ENCODE measurements at places on chromosomes 5 and 9.

DNA sequence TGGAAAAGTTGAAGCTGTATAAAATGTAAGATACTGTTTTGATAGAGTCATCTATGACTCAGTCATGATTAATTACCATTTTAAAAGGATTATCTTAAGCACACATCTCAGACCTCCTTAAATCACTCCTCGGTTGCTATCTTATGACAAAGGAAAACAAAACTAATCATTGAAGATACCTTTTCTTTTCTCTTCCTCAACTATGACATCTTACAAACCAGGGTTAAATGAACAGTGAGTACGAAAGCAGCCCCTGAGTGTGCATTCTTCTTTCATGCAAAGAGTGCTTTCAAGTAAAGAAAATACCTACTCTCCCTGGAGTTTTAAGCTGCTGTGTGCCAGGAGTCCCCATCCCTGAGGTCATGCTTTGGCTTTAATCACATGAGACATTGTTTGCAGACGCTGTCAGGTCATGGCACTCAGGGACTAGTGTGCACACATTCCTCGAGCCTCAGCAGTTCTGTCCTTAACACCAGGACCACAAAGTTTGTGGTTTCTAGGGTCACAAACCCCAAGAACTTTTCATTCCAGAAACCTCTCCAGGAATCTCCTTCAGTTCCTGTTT lies 86.7 kb upstream of the ICE1 start:
- peak; percentile 24 for DNase-seq

DNA sequence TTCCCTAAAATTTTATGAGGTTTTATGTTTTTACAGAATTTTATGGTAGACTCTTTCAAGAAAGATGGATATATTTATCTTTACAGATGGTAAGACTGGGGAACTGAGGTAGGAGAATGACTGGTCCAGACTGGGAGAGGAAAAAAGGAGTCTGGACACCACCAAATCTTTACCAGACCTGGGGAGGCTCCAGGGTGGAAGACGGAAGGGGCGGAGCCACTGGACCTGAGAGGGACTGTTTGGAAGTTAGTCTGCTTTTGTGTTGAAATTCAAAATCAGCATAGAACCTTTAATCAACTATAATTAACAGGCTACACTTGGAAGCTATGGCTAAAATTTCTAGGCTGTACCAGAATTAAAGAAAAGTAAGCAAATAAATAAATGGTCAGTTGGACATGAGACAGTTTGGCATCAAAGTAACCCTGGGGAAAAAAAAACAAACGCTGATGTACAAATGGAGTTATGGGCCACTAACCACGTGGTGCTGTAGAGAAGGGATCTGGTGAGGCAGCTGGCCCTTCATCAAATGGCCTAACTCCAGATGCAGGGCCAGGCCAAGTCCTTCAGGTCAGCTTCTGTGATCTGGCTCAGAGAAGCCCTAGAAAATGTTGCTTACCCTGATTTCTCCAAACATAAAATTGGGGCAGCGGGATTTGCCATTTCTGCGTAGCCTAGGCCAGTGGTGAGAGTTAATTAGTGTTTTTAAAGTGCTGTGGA lies 155.1 kb downstream of the ARSB start:
- peak; percentile 50 for DNase-seq

DNA sequence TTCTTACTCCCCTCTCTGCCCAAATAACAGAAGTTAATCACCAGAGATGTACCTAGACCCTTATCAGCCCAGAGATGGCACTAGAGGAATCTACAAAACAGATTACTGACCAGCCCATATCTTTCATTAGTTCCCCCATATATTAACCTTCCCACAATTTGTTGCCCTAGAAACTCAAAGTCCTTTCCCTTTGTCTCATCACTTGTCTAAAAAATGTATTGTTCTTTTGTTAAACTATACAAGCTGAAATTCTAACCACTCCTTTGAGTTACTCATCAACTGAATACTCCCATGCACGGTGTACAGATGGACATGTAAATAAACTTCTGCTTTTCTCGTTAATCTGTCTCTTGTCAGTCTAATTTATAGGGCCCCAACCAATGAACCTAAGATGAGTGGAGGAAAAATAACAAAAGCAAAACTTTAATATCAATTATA lies 130.9 kb downstream of the CCDC192 start:
- peak; percentile 65 for DNase-seq

GRCh38 chr9:127763918-127764384 lies 14.5 kb downstream of the SH2D3C start:
- DNase-seq, result peak; percentile 36

DNA sequence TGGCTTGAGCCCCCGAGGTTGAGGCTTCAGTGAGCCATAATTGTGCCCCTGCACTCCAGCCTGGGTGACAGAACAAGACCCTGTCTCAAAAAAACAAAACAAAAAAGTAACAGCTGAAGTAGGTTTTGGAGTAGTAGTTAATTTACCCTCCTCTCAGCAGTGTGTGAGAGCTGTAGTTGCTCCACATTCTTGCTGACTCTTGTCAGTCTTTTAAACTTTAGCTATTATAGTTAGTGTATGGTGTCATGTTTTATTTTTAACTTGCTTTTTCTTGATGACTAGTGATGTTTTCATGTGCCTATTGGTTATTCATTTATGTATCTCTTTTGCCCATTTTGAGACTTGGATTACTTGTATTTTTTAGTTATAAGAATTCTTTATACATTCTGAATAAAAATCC lies 52.9 kb upstream of the DHFR start:
- peak; percentile 7 for DNase-seq

DNA sequence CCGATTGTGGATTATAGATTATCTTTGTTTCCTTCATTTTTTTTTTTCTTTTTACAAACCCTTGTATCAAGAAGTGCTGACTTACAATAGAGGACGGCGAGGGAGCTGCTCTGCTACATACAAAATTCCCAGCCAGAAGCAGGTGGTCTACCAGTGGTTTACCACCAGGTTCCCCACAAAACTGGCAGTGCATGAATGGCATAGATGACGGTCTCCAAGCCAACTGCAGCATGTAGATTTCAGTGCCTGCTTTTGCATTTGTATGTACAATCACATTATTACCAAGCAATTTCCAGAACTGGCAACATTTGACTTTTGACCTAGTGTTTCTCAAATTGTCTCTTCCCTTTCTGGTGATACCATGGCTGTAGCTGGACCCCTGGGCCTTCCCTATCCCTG lies 84.0 kb downstream of the ACER2 start:
- DNase-seq, result no peak

Data from cardiac fibroblast (primary cell).